ENCODE measurements at places on chromosomes 11 and 22.

- DNase-seq, result no peak
Observed at GRCh38 chr11:1456596-1457325, 29.8 kb downstream of the MOB2 start.

DNA sequence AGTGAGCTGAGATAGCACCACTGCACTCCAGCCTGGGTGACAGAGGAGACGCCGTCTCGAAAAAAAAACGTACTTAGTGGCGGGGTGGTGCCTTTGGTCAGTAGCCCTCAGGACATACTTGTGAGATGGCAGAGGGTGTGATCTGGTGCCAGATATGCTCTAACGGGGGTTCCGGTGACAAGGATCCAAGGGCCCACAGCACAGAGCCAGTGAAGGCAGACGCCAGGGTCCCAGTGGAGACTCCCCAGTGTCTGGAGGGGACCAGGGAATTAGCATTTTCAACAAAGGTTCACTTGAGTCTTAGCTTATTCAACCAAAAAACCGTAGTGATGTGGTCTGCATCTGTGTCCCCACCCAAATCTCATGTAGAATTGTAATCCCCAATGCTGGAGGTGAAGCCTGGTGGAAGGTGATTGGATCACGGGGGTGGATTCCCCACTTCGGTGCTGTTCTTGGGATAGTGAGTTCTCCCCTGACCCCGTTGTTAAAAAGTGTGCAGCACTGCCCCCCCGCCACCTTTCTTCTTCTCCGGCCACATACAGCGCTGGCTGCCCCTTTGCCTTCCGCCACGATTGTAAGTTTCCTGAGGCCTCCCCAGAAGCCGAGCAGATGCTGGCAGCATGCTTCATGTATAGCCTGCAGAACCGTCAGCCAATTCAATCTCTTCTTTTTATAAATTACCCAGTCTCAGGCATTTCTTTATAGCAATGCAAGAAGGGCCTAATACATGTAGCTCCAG, 26.6 kb upstream of the OSBPL5 start:
- no peak for DNase-seq

GRCh38 chr11:27848423-27848822, 148.2 kb upstream of the BDNF start:
- DNase-seq, result no peak

GRCh38 chr22:38215156-38216038, 13.6 kb downstream of the MAFF start:
- no peak for DNase-seq

DNA sequence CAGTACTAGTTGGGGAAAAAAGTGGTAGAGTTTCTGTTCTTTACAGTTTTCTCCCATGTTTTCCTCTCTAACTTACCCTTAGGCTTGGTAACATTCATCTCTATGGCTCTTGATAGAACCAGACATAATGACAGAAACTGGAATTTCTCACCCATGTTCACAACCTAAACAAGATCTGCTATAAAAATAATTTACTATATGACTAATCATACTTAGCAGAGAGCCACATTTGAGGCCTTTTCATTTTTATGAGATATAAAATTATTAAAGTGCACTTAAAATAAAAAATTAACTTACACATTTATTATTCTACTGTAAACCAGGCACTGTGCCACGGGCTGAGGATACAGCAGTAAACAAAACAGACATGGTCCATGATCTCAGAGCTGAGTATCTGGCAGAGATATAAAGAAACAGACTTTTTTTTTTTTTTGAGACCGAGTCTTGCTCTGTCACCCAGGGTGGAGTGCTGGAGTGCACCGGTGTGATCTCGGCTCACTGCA, 98.1 kb downstream of the GAB2 start:
- DNase-seq, result no peak

DNA sequence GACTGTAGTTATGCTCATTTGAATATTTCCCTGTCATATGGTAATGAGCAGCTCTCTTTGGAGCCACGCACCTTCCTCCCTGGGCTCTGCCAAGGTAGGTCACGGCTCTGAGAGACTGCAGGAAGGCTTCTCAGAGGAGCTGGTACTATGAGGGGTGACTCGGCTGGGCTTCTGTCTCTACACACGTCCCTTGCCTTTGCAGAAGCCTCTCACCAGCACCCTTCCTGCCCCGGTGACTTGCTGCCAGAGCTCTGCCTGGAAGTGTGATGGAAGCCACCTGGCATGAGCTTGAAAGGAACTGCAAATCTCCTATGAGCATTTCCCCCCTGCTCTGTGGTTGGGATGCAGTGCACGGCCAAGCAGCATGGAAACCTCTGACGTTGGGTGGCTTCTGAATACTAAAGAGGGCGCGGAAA, 74.2 kb downstream of the KIRREL3 start:
- DNase-seq, result no peak

DNA sequence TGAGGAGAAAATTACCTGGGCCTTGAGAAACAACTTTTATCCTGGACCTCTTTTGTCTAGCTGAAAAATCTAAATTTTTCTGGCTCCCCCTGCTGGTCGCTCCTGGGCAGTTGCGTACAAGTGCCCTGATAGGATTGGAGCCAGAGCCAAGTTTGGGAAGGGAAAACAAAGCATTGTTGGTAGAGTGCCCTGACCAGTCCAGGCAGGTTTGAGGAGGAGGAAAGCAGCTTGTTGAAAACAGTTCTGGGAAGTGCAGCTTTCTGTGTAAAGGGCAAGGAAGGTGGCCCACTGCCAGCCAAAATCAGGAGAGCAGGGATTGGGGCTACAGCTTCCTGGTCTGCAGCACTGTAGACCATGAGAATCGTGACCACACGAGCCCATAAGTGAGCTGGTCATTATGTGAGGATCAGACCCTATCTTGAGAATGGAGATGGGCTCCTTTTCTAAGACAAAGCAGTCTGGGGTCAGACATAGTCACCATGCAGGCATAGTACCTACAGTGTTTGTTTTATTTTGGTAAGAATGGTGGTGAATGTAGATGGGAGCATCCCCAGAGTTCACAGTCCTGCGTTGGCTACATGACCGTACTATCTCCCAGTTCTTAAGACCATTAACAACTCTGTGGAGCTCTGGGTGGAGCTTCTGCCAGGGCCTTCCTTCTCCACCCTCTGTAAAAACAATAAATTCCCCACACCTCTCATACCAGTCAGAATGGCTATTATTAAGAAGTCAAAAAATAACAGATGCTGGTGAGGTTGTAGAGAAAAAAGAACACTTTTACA, 21.3 kb upstream of the PIK3IP1 start:
- DNase-seq, result peak; percentile 68

DNA sequence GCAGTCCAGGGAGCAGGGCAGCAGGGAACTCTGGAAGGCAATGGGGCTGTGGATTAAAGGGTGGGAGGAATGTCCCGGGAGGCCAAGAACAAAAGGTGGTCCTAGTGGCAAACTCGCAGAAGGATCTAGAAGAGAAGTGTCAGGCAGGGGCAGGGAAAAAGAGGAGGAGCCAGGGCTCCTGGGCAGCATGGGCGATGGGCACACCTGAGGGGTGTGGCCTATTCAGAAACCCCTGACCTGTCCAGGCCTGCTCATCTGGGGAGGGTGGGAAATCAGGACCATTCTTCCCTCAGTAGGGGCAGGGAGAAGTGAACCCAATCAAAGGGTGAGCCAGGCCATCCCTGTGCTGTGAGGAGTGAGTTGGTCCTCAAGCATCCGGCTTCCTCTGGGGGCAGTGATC, 108.6 kb downstream of the TRIM29 start:
- DNase-seq, result no peak

- DNase-seq, result peak; percentile 19
Observed at GRCh38 chr22:25282671-25283561, 63.5 kb downstream of the CRYBB2 start.

- no peak for DNase-seq
Observed at GRCh38 chr11:33977676-33978075, 73.9 kb upstream of the CAPRIN1 start.

DNA sequence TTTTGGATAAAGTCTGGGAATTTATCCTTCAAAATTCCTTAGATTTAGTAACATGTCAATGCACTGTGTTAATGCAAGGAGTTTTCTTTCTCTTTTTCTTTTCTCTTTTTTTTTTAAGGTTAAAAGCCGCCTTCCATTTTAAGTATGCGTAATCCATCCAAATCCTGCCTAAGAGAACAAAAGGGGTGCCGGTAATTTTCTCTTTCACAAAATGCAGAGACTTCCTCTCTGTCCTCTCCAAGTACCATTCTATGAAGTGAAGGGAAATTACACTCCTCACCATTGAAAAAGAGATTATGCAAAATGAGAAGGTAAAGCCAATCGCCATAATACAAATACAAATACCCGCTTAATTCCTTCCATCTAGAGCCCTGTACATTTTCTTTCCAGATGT, 273.8 kb downstream of the BLID start:
- no peak for DNase-seq

DNA sequence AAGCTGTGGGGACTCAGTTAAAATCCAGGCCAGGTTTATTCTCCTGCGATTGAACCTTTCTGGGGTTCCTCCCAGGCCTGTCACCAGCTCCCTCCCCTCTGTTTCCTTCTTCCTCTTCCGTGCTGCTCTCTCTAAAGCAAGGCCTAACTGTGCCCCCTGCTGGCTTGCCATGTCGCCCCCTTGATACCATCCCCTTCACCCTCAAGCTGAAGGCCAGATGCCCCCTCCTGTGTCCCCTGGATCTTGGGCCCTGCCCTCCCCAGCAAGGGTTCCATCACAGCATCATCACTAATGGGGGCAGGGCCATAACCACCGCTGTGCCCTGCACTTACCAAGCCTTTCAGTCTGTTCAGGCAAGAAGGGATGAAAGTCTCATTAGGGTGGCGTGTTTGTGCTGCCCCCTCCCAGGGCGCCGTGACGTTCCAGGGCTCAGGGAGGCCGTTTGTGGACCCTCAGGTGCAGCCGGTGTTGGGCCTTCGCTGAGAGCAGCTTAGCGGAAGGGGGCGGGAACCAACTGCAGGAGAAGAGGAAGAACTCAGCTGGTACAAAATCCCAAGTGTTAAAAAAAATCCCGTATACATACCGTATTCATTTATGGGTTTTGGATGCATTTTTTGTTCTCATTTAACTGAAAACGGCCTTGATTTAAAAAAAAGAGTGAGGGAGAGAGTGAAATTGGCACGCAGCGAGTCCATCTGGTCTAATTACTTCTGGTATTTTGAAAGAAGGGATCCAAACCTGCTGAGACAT, 69.9 kb downstream of the MPPED1 start:
- DNase-seq, result peak; percentile 57

DNA sequence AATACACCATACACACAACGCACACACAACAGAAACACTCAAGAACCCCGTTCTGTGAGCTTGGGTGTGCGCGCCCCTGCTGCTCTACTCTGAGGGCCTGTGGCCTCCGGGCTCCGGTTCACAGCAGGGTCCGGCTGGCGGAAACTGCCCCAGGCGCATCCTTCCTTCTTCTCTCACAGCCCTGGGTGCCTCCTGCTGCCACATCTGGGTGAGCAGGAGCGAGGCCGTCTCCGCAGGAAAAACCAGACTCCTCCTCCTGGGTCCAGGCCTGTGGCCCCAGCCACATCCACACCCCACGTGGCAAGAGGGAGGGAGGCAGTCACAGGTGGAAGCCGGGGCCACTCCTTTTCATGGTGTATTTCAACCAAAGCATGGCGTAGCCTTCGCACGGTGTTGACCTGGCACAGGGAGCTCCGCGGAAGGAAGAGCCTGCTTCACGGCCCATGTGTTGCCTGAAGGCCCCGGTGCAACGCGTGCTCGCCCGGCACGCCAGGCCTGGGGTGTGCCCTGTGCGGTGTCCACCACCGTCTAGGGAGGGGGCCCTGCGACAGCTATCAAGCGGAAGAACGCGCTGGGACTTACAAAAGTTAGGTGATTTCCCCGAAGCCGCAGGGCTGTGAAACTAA, 1502.7 kb downstream of the TBC1D22A start:
- DNase-seq, result no peak

GRCh38 chr11:43427971-43428370, 69.3 kb downstream of the TTC17 start:
- DNase-seq, result no peak

GRCh38 chr22:48760481-48761390, 1066.9 kb downstream of the BRD1 start:
- no peak for DNase-seq

DNA sequence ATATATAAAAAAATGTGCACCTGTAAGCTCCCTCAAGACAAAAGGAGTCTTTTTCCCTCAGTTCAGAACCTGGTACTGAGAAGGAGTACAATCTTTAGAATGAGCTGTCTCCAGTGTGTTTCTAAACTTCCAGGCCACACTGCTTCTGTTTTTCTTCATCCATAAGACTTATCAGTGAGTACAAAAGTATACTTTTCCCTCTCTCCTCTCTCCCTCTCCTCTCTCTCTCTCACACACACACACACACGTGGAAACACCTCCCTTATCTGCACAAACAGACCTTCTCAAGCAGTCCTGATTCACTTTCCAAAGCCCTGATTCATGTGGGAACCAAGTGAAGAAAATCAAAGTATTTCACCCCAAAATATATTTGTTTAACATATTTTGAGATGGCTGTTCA, 220.7 kb upstream of the UBASH3B start:
- DNase-seq, result no peak

GRCh38 chr11:5932671-5933070, 9.4 kb upstream of the OR56A3 start:
- no peak for DNase-seq

DNA sequence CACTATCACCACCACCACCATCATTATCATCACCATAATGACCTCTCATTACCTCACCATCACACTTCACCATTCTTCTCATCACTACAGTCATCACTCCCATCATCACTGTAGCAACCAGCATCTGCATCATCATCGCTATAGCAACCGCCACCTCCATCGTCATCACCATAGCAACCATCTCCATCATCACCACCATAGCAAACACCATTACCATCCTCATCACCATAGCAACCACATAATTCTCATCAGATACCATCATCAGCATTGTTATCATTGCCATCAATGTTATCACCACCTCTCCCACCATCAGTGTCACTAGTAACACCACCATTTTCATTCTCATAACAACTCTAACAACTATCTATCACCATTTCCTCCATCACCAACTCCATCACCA, 23.1 kb upstream of the CD82 start:
- DNase-seq, result no peak

DNA sequence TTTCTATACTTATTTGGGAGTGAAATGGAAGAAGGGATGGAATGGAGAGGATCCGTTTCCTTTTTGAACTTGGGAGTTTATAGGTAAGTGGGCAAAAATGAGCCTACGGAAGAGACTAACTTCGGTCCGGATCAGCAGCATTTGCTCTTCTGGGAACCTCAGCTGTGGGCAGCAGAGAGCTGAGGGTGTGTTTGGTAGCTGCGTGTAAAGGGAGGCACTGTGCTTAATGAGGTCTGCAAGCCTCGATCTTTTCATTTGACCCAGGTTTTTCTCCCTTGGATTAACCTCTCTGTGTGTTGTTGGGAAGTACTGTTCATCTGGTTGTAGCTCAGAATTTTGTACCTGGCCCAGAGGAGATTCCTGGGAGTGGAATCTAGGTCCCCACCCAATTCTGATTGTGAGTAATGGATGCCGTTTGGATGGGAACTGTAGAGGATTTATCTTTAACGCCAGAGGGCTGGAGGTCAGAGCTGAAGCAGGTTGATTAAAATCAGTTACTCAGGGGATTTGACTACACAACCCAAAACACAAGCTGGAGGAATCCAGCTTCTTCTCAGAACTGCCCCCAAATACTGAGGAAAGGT, 201.6 kb upstream of the SORL1-AS1 start:
- DNase-seq, result no peak

DNA sequence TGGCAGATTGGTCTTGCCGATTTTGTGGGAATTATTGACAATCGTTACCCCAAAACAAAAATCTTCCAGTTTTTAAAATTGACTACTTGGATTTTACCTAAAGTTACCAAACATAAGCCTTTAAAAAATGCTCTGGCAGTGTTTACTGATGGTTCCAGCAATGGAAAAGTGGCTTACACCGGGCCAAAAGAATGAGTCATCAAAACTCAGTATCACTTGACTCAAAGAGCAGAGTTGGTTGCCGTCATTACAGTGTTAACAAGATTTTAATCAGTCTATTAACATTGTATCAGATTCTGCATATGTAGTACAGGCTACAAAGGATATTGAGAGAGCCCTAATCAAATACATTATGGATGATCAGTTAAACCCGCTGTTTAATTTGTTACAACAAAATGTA, 37.2 kb downstream of the IGLL1 start:
- DNase-seq, result no peak

All from B cell (primary cell).